Stimulated activated CD8-positive, alpha-beta memory T cell treated with anti-CD3 and anti-CD28 coated beads, Interleukin-4, amount 100 ng/mL, for 4 hours (primary cell): ENCODE measurements at places on chromosomes 3 and 15.

DNA sequence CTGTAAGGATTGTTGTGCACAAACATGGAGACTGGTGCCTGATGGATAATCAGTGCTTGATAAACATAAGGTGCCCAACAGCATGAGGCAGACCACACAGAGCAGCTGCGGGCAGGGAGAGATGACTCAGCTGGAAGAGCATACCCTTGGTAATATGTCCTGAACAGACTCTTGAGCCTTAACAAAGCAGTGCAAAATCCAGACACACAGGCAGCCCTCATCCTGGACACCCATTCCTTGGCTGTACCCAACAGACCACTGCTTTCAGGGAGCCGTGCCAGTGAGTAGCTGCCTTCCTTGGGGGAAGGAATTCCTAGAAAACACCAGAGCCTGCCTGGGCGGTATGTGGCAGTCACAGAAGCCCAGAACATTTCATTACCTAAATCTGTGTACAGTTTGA, 156.2 kb downstream of the CLSTN2 start:
- no peak for DNase-seq

GRCh38 chr3:84184937-84185336, 773.9 kb upstream of the CADM2 start:
- DNase-seq = no peak

GRCh38 chr15:55685286-55685685, 57.7 kb downstream of the PRTG start:
- DNase-seq = no peak

- no peak for DNase-seq
Measured at GRCh38 chr3:12343047-12343501, 54.2 kb downstream of the PPARG start.

GRCh38 chr3:122880173-122880572, 85.3 kb downstream of the SLC49A4 start:
- no peak for DNase-seq

DNA sequence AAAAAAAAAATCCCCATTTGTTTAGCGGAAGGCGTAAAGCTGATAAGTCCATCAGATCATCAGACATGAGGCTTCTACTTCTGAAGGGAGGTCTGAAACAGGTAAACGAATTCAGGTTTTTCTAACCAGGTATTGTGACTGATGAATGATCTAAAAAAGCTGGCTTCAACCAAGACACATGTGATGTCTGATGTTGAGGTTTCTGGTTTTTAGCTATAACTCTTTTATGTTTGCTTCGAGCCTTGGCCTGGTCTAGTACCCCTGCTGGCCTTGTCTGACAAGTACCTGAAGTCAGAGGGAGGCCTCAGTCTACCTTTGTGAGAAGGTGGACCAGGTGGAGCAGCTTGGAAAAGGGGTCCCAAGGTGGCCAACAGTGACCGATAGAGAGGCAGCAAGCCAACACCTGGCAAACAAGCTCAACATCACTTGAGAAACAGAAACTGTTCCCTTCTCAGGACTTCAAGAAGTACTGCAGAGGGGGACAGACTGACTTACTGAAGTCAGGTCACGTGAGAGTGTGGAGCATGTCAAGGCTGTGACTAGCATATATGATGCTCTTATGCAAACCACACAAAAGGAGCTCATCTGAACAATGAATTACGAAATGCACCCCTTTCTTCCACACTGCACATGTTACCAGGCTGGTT, 33.0 kb upstream of the CA12 start:
- no peak for DNase-seq

DNA sequence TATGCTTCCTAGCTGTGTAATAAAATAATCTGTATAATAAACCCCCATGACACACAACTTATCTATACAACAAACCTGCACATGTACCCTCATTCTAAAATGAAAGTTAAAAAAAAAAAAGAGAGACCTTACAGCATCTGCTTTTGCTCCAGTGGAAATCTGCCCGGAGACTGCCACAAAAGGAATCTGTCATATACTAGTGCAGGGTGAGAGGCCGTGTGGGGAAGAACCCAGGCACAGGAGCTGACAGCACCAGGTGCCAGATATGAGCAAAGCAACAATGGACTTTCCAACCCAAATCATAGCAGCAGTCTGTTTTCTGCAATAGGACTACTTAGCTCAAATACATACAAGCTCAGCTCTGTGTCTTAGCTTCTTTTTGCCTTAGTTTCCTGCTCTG, 346.5 kb downstream of the ROBO1 start:
- DNase-seq = no peak

DNA sequence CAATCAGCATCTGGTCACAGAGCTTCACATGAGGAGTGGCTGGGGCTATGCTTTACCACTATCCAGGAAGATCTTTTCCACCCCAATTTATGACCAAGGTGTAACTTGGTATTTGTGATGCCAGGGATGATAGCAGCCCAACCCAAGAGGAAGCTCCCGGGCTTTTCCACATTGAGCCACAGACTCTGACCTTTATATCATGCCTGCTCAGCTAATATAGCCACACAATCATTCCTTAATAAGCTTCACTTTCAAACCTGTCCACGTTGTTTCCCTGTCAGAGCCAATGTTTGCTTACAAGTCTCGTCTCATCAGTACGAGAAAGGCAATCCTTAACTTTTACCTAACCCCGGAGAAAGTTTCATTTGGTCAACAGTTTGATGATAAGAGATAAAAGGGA, 330.9 kb downstream of the SHQ1 start:
- no peak for DNase-seq

- DNase-seq = no peak
Measured at GRCh38 chr3:84100861-84101260, 857.9 kb upstream of the CADM2 start.

DNA sequence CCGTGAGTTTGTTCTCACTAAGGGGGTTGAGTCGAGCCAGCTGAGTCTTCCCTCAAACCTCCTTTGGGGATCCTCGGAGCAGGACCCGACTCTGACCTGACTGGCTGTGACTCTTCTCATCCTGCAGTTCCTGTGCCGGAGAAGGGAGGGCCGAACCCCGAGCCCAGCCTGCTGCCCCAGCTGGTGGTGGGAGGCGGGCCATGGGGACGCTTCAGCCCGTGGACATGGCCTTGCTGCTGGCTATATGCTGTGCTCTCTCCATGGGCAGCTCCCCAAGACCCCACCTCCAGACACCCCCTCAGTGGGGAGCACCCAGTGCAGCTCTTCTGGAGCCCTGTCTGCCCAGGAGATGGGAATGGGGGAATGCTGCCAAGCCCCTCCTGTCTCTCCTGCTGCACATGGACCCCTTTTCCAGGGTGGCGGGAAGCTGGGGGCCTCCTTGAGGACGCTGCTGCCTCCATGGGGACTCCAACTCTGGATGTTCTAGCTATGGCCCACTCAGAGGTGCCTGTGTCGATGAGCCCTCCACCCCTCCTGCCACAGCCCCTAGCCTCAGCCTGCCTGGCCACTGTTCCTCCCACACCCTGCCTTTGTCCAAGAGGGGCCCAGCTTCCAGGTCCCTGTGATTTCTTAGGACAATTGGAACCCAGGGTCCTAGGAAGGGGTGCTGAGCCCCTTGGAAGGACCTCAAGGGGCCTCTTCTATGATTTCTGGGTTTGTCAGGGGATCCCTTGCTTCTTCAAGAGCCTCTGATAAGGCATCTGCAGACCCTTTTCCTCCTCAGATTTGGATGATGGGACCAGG, 12.8 kb downstream of the C15orf39 start:
- DNase-seq = no peak

GRCh38 chr3:14434126-14434497, 31.7 kb downstream of the SLC6A6 start:
- no peak for DNase-seq

- DNase-seq = no peak
Measured at GRCh38 chr3:140767566-140767965, 89.7 kb downstream of the TRIM42 start.

- no peak for DNase-seq
Measured at GRCh38 chr3:71876135-71877105, 91.5 kb upstream of the PROK2 start.

- no peak for DNase-seq
Measured at GRCh38 chr3:11613851-11614487, 29.7 kb downstream of the VGLL4 start.

GRCh38 chr3:29708884-29709283, 428.0 kb downstream of the RBMS3 start:
- DNase-seq = no peak

GRCh38 chr3:129699199-129699598, 92.7 kb upstream of the PLXND1 start:
- DNase-seq = no peak

GRCh38 chr3:56488812-56489600, 20.7 kb upstream of the ERC2 start:
- DNase-seq = no peak

GRCh38 chr15:80618685-80619400, 76.3 kb upstream of the ABHD17C start:
- no peak for DNase-seq

DNA sequence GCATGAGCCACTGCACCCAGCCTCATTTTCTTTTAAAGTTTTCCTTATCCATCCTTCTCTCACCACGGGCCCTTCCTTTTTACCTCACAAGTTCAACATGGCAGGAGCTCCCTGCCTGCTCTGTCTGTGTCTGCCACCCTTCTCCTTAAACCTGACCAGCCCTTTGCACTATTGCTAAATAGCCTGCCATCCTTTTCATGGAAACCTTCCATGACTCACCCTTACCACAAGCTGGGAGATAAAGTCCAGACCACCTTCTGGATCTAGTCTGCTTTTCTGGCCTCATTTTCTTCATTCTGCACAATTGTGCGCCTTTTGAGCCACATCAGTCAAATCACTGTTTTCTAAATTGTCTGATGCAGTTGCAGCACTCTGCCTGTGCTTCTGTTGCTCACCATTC, 8.9 kb downstream of the PARP14 start:
- no peak for DNase-seq

DNA sequence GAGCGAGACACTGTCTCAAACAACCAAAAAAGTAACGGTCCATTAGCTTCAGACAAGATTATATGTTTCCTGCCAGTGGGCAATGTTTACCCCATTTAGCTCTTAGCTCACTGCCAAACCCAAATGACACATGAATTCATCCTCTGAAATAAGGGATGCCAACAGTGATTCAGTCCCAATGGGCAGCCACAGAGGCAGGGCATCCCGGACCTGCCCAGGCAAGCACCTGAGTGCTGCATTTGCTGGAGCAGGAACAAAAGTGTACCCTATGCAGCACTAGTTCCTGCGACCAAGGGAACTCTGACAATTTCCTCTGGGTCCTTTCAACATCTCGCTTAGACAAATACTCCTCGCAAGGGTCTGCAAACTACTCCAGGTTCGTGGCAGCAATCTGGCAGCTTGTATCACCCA, 8.0 kb downstream of the IP6K2 start:
- no peak for DNase-seq

DNA sequence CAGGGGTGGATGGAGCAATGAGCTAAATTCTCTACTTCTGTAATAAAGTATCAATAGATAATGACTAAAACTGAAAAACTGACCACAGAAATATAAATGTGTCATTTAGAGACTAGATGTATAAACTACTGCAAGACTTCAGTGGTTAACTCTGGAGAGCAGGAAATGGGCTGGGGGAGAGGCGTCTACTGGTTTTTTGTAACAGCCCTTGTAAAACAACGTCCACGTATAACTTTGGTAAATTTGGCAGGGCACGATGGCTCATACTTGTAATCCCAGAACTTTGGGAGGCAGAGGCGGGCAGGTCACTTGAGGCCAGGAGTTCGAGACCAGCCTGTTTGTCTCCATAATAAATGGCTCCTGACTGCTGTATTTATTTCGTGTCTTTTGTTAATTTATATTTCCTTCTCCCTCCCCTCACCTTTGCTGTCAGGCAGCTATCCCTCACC, 12.5 kb downstream of the RAB27A start:
- no peak for DNase-seq

DNA sequence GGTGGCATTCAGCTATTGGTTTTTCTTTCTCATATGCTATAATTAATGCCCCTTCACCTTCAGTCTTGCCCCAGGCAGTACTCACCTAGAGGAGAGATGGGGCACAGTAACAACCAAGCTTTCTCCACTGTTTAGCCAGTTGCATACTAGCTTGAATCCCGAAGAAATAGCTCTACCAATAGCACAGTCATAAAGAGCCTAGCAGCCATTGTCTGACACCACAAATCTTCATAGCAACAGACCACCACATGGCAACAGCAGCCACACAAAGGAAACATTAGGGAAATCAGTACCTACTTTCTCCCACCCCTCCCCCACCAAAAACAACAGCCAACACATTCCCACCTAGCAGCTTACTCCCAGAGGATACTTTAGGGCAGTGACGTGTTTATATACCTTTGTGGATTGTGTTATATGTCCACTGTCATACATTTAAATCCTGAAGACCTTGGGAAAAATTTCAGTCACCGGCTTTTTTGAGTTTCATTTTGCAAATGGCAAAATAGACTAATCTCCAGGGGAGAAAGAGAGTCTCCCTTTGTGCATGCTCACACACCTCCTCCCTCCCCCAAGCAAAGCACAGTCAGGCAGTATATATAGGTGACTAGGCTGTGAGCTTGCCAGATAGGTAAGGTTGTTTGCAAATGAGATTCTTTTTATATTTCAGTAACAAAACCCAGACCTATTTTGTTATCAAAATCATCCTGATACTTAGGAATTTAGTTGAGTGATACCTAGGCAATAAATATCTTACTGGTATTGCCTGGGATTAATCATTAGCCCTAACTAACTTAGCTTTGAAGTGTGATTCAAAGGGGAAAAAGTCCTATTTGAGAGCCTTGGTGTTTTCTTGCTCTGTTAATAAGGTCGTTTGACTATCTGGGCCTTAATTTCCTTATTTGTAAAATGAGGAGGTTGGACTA, 140.6 kb downstream of the RBPMS2 start:
- DNase-seq = no peak

DNA sequence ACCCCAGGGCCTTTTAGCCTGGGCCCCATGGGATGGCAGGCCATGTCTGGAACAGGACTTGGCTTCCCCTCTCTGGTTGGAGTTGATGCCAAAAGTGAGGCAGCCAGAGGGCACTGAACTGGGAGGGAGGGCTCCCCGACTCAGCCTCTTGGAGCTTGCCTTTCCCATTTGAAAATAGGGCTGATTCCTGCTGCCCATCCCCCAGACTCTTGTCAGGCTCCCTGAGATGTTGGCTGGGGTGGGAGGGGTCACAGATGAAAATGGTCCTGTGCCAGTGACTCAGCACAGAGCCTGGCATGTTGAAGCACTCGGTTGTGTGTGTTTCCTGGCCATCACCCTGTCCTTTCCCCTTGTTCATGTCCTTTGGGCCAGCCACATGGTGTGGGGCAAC, 6.6 kb downstream of the PPCDC start:
- DNase-seq = no peak

GRCh38 chr3:138078901-138079344, 36.5 kb downstream of the DZIP1L start:
- no peak for DNase-seq

- no peak for DNase-seq
Measured at GRCh38 chr15:25690673-25691543, 172.2 kb downstream of the ATP10A start.

GRCh38 chr3:10614168-10614567, 108.8 kb upstream of the ATP2B2 start:
- no peak for DNase-seq

GRCh38 chr3:100354850-100355249, 20.3 kb downstream of the NIT2 start:
- DNase-seq = no peak

- no peak for DNase-seq
Measured at GRCh38 chr3:127052121-127052561, 69.2 kb downstream of the PLXNA1 start.

- DNase-seq = no peak
Measured at GRCh38 chr15:92970656-92971055, 70.5 kb downstream of the CHD2 start.
